ENCODE measurements at places on chromosomes 5 and 9.

- DNase-seq: no peak
Measured at GRCh38 chr5:124867137-124867704, 120.8 kb upstream of the ZNF608 start.

GRCh38 chr9:9901624-9902023, 711.2 kb downstream of the PTPRD start:
- DNase-seq: no peak

GRCh38 chr9:7394002-7394774, 405.4 kb downstream of the DMAC1 start:
- peak; percentile 64 for DNase-seq

GRCh38 chr5:64000096-64000495, 37.9 kb upstream of the HTR1A start:
- DNase-seq: no peak

- DNase-seq: peak; percentile 52
Measured at GRCh38 chr5:81825237-81825636, 74.3 kb upstream of the SSBP2 start.

DNA sequence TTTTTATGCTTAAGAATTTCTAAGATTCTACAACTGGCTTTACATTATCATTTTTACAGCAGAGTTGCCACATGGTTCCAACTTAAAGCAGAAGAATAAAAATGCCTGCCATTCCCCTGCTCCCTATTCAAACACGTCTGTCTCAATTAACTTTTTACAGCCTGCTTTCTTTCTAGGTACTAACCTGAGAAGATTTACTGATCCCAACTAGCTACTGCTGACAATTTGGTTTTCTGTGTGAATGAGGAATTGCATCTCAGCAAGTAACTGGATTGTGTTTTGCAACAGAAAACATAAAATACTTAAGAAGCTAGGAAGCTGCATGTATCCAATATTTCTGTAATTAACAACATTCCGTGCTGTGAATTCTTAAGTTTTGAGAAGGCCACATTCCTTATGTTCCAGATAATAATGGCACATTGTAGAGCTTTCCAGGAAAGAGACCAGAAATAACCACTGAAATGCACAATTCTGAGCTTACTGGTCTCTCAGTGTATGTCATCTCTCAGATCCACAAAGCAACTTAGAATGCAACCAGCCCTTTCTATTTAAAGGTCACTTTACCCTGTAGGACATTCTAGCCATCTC, 306.8 kb upstream of the NMUR2 start:
- no peak for DNase-seq

- no peak for DNase-seq
Measured at GRCh38 chr9:130072515-130073235, 19.0 kb downstream of the GPR107 start.

GRCh38 chr9:34139477-34140146, 13.1 kb upstream of the DCAF12 start:
- no peak for DNase-seq

DNA sequence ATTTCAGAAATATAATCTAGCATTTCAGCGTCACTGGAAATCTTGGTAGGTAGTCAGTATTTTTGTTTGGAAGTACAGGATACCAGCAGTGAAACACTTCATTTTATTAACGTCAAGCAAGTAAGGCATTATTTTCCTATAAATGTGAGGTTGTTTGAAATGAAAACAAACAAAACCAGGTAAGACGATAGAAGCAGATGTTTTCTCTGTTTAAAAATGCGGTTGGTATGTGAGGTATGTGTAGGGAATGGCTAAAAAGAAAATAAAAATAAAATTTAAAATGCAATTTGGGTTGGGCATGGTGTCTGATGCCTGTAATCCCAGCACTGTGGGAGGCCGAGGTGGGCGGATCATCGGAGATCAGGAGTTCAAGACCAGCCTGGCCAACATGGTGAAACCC, 16.1 kb downstream of the GDA start:
- DNase-seq: no peak

DNA sequence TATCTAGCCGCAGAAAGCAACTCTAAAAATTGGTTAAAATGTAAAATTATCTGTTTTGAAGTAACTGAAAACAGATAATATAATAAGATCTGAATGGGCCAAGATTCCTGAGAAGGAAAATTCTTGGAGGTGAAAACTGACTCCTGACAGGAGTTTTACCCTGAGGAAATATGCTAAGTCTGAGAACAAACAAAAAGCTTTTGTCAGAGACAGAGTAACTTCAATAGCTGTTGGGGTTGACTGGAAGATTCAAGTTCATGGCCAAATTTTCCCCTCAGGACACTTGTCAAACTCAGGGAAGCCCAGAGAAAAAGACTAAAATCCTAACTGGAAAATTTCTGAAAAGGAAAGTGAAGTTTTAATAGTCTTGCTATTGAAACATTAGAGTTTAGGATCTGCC, 5.7 kb downstream of the PCDHB4 start:
- DNase-seq: no peak

GRCh38 chr5:177140312-177140711, 6.7 kb downstream of the NSD1 start:
- DNase-seq: no peak

GRCh38 chr9:117368684-117369230, 46.1 kb downstream of the ASTN2 start:
- DNase-seq: peak; percentile 33

DNA sequence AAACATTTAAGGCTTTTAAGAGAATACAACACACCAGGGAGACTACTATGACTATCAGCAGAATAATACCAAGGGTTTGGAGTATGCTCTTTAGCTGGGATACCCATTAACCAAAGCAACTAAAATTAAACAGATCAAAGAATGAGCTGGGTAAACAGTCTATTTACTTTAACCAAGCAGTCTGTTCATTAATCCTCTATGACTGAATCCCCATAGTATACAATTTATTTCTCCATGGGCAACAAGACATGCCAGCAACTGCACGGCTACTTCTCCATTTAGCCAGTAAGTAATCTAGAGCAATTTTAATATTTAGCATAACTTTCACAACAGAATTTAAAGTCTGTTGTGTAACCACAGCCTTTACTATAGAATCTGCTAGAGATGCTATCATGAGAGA, 77.6 kb downstream of the CDO1 start:
- no peak for DNase-seq

DNA sequence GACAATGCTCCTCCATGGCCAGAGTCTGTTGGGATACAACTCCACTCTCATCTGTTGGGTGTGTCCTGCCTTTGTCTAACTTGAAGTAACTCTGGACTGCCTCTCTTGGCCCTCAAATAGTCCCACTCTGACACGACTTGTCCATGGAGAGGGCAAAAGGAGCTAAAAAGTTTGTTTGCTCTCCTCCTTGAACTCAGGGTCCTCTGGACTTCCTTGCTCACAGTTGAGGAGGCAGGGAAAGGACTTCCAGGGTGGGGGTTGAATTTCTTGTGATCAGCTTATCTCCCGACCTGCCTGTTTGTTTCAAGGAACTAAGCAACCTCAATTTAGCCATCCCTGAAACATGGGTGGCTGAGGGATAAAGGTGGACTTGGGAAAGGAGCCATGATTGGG, 11.7 kb downstream of the DNAJB5 start:
- DNase-seq: no peak

DNA sequence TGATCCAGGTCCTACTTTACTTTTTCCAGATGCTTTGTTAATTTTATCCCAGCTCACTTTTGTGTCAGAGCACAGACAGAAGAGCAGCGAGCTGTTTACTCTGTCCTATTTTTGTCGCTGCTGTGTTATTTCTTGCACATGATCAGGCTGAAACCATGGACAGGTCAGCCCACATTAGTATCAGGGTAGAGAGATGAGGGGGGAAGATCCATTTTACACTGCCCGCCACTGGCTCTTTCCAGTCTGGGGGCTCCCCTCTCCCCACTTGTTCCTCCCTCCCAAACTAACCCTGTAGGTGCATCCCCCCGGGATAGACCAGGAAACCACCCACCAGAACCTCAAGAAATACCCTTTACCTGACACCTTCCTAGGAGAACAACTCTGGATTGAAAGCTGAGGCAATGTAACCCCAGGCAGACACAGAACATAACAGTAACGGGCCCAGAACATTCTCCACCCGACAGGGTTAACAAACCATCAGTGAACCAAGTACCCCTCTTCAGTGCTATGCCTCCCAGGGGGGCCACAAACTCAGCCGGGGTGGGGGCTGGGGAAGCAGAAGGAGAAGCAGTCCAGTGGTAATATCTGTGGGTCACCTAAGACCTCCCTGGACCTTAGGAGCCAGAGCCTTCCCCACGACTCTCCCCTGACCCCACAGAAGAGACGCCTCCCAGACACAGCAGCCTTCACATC, 10.3 kb downstream of the VDAC1 start:
- no peak for DNase-seq

DNA sequence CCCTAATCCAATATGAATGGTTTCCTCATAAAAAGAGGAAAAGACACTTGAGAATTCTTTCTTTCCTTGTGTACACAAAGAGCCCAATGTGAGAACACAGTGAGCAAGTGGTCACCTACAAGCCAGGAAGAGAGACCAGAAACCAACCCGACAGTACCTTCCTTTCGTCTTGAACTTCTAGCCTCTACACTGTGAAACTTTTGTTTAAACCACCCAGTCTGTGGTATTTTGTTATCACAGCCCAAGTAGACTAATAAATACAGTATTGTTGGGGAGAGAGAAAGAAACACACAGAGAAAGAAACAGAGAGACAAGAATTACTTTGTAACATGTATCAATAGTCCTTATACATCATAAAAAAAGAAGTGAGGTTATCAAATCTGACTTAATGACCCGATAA, 37.2 kb downstream of the CENPK start:
- DNase-seq: no peak

GRCh38 chr9:33661176-33661575, 134.2 kb upstream of the PRSS3 start:
- no peak for DNase-seq

DNA sequence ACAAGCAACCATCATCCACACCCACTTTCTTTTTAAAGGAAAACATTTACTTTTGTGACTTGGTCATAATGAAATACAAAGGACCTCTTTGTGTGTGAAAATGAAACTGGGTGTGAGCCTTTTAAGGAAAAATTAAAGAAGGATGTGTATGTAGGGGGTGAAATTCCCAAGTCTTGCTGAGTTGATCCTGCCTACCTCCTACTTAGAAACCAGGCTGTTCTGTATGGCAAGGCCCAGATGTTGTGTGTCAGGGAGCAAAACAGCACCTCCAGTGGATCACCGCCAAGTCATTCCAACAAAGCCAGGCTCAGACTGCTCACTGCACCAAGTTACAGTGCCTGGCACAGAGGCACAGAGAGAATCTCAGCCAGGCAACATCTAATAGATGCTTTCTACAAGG, 198.5 kb upstream of the FBN2 start:
- no peak for DNase-seq

- no peak for DNase-seq
Measured at GRCh38 chr5:2168601-2169429, 286.1 kb upstream of the IRX4 start.

DNA sequence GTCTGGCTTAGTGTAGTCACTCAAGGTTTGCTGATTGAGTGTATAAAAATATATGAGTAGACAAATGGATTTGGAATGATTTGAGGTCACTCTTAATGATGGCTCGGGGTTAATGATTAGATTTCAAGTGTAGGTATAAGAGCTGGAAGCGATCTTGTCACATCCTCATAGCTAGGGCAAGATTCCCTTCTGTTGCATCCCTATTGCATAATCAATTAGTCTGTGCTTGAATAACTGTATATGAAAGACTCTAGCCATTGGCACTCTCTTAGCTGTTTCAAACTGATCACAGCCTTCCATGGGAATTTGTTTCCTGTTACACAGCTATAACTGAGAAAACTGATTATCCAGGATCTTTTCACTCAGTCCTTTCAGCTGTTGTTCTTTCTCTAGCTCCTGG, 811.6 kb downstream of the TLE4 start:
- no peak for DNase-seq

GRCh38 chr5:71573591-71573990, 13.5 kb upstream of the MCCC2 start:
- DNase-seq: no peak

GRCh38 chr9:22356985-22357384, 89.6 kb upstream of the DMRTA1 start:
- no peak for DNase-seq

GRCh38 chr9:22084336-22085035, 75.4 kb upstream of the CDKN2B start:
- no peak for DNase-seq

DNA sequence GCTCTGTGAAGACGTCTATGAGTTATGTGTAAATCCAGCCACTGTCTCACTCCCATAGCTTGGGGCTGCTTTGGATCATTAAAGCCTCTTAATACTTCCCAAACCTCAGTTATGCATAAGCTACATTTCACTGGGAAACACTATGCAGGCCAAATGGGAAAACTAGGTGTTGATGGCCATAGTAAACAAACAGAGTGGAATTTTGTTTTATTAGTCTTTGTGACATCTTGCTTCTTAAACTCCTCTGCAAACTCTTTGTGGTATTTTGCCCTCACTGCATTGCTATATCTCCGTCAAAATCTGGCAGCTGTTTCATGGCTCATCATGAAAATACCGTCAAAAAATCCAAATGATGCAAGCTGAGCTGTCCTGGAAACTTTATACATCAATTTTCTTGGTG, 167.2 kb upstream of the HMHB1 start:
- DNase-seq: no peak

DNA sequence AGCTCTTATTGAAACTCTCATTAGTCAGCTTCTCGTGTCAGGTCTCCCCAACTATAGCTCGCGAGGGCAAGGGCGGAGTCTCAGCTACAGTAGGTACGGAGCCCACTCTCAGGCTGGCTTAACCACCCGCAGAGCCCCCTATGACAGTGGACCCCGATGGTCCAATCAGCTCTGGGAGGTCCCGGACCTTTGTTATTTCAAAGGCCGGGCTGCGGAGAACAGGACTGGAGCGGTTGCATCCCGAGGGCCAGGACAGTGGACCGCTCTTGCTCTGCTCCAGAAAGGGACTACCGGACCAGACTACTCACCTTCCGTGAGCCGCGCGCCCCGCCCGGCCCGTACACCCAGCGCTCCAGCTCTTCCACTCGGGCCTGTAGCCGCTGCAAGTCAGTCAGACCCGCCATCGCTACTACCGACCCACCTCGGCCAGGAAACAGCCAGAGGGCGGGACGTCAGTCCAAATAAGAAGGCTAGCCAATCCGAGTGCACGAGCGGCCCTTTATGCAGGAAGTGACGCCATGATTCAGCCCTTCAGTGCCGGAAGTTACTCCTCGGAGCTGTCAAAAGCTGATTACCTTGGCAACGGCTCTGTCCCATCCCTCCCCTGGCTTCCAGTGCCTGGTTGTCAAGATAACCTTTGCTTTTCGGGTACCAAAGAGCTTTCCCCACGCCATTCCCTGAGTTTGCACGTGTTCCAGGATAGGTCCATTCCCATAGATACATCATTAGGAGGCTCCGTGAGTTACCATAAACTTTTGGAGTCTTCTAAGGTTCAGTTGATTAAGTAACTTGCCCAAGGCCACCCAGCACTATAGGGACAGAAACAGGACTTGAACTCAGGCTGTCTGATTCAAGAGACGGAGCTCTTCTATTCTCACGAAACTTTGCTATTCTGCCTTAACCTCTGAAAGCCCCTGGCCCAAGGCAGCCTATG, at the start of gene DCTN3:
DCTN3 (minus strand) TSS at position 435 of the 934 bp plus-strand sequence; CDS start at position 404, 31 bp downstream.
- peak; percentile 96 for DNase-seq
